Posterior vena cava (tissue), 2 donors: ENCODE measurements at places on chromosomes 11 and 22. TPM values are rescaled to one million over a fixed set of nuclear protein-coding genes. Genes with fewer than 3 reads are reported as not detected.
A peak's percentile ranks its signal among the peaks of the same experiment; 100 is the strongest.

The NRXN2 gene
- total RNA-seq = 8.8 TPM

DNA sequence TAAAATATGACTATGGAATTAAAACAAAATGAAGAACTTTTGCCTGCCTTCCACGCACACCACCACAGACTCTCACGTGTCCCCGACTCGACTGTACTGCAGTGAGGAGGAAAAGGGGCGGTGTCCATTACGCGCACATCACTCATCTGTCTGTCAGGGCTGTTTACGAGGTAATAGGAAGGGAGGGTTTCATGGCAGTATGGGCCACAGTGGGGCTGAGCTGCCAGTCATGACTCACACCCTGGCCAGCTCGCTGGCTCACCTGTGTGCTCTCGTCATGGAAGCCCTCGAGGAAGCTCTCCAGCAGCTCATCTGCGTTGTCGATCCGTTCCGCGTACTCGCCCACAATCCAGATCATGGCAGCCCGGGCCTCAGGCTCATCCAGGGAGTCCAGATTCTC lies 33.5 kb upstream of the RASL10A start:
- DNase-seq = no peak

- DNase-seq = no peak
Observed at GRCh38 chr11:20027556-20028013, 132.7 kb downstream of the DBX1 start.

GRCh38 chr11:409600-410483 lies 5.0 kb downstream of the SIGIRR start:
- no peak for DNase-seq

GRCh38 chr11:33040033-33040861 lies 875 bp downstream of the TCP11L1 start:
- DNase-seq = no peak

DNA sequence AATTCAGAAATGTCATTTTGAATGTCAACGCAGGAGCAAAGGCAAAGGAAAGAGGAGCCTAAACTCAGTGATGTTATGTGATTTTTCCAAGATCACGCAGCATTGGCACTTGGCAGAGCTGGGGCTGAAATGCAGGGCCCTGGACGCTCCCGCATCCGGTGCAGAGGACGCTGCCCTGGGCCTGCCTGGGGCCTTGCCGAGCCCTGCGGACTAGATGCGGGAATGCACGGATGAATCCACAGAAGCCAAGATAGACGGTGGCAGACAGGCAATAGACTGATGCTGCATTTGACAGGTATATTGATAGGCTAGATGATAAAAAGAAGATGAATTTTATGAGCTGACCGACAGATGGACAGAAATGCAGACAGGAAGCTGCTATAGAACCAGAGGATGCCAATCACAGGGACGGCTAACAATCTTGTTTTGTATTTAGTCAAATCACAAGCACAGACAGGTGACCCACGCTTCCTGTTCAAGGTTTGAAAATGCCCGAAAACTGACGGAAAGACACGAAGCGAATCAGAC lies 696 bp upstream of the MARK2 start:
- peak; percentile 85 for DNase-seq

DNA sequence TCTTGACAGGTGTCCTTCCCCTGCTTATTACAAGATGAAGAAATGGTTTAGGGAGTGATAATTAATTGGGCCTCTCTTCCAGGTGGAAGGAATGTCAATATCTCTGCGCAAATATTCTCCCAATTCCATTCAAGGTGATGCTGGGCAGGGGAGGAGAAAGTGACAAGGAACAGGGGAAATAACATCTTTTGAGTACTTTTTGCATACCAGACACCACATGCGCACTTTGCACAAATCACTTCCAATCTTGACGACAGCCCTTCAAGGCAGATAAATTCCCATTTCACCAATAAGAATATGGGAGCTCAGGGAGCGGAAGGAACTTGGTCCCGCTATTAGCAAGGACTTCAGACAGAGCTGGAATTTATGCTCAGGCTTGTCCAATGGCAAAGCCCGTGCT lies 145.1 kb upstream of the TBCEL start:
- no peak for DNase-seq

GRCh38 chr11:33616552-33616951 lies 84.1 kb downstream of the C11orf91 start:
- no peak for DNase-seq

DNA sequence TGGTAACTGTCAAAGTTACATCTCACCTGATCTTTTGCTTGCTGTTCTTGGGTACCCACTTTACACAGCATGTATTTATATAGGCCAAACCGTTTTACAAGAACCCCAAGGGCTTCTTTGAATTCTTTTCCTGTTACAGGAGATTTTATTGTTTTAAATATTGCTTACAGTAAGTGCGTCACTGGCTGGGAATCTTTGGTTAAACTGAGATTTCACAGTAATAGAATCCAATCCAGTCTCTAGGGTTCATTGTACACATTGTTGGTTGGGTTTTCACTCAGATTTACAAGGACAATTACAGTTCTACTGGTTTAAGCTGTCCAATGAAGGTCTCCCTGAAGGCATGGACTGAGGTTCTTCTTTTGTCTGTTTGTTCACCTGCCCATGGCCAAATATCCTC lies 171.7 kb downstream of the INSC start:
- no peak for DNase-seq

- no peak for DNase-seq
Observed at GRCh38 chr11:124674571-124674970, 867 bp downstream of the SPA17 start.

DNA sequence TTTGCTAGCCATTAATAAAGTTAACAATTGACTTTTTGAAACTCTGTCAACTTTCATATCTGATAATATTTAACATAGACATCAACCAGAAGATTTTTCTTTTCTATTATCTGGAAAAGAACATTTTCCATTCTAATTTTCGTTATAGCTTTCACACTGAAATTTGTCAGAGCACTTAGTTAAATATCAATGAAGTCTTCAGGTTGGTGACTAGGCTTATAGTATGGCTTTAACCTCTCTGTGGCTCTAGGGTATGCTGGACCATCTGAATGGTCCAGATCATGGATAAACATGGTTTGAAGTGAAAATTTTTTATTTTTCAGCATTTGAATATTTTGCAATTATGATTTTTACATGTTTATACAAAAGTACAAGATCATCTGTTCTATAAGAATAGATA lies 548.1 kb downstream of the CNTN5 start:
- no peak for DNase-seq

- no peak for DNase-seq
Observed at GRCh38 chr11:13686776-13687175, 18.3 kb downstream of the FAR1 start.

- no peak for DNase-seq
Observed at GRCh38 chr22:40249286-40249685, 71.6 kb downstream of the TNRC6B start.

The PARVA gene
- total RNA-seq = 151 TPM

The FBLN1 gene
- 608 TPM for total RNA-seq

The OR52E1 gene
- total RNA-seq = not detected
